ENCODE measurements at places on chromosomes 2 and 18.

DNA sequence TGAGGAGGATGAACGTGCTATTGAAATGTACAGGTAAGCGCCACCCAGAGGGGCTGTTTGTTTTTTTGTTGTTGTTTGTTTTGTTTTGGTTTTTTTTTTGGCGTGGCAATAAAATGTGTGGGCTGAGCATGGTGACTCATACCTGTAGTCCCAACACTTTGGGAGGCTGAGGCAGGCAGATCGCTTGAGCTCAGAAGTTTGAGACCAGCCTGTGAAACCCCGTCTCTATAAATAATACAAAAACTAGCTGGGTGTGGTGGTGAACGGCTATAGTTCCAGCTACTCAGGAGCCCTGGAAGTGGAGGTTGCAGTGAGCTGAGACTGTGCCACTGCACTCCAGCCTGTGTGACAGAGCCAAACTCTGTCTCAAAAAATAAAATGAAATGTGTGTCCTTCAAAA is 6.2 kb downstream of the PDCL3 start:
- DNase-seq: no peak

DNA sequence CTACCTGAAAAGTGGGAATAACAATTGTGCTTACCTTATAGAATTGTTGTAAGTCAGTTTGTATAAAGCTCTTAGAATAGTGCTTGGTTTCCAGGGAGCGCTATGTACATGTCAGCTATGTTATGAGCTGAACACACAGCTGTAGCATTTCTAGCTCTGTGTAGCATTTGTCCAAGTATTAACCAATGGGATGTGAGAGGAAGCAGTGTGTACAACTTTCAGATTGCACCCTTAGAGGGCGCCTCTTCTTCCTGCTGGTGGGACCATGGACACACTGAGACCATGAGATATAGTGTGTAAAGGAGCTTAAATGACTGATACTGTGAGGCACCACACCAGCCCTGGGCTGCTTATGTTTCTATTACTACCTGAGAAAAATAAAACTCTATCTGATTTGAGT is 380.2 kb downstream of the LNPK start:
- no peak for DNase-seq

DNA sequence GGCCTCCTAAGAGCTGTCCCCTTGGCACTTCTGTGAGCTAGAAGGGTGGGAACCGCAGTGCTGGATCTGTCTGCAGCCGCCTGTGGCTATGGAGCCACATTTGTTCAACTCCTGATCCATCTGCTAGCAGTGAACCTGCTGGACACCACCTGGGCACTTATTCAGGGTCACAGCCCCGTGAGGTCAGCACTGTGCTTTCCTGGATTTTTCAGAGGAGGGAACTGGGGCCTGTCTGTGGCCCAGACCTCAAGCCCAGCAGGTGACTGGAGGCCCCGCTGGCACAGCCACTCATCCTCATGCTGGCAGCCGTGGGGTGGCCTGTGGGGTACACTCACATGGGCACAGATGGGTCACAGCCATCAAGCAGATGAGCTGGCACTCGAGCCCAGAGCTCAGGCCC is 155.3 kb downstream of the TFCP2L1 start:
- DNase-seq: no peak

- no peak for DNase-seq
Observed at GRCh38 chr2:129771418-129772189, 207.9 kb upstream of the RAB6C start.

GRCh38 chr2:167764772-167765341 is 482.5 kb downstream of the STK39 start:
- no peak for DNase-seq

GRCh38 chr18:10926621-10927161 is 222.7 kb downstream of the PIEZO2 start:
- peak; percentile 59 for DNase-seq

DNA sequence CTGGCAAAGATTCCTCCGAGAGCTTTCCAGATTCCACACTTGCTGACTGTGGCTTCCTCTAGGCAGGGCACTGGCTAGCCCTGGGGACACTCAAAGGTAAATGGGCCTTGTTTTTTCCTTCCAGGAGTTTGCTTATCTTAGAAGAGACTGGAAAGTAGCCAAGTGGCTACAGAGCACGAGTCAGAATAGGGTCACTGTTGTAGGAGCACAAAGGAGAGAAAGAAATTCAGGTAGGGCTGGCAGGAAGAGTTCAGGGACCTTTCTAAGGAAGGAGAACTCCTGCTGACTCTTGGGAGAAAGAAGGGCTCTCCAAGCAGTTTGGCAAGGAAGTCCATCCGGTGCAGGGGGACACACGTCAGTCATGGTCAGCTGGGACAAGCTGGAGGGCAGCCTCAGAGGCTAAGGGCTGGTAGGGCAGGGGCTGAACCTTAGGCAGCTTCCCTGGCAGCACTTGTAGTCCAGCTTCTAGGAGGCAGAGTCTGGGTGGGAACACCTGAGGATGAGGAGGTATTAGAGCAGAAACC is 39.5 kb downstream of the NIFK start:
- no peak for DNase-seq

GRCh38 chr2:116440104-116440653 is 1374.3 kb upstream of the DDX18 start:
- no peak for DNase-seq

Data from fibroblast of mammary gland (primary cell).